Urinary bladder (tissue), 4 donors: ENCODE measurements at places on chromosomes 1 and 21. TPM values are rescaled to one million over a fixed set of nuclear protein-coding genes. Genes with fewer than 3 reads are reported as not detected.

Gene LRRC39
- 13.8 TPM for total RNA-seq

DNA sequence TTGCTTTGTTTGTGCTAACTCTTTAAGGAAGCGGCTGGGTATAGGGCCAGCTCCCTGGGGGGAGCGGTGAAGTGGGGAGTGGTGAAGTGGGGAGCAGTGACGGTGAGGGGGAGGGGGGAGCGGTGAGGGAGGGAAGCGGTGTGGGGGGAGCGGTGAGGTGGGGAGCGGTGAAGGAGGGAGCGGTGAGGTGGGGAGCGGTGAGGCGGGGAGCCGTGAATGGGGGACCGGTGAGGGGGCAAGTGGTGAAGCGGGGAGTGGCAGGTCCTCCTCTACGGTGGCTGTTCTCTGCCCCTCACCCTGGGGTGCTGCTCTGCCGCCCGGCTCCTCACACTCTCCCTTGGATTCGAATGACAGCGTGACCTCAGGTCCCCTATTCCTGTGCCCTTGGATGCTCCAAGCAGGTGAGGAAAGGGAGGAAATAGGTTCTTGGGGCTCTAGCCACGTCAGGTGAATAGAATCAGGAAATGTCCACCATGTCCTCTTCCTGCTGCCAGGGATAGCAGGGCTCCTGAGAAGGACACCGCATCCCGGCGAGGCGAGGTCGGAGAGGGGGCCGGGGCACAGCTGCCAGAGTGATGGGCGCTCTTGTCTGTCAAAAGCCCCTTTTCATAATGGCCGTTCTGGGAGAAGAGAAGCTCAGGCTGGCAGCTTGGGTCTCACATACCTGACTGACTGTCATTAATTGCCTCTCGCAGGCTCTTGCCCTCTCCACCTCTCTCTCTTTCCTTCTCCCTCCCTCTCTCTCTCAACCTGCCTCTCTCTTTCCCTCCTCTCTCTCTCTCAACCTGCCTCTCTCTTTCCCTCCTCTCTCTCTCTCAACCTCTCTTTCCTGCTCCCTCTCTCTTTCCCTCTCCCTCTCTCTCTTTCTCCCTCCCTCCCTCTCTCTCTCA lies 134.2 kb downstream of the PGBD5 start:
- DNase-seq: no peak

DNA sequence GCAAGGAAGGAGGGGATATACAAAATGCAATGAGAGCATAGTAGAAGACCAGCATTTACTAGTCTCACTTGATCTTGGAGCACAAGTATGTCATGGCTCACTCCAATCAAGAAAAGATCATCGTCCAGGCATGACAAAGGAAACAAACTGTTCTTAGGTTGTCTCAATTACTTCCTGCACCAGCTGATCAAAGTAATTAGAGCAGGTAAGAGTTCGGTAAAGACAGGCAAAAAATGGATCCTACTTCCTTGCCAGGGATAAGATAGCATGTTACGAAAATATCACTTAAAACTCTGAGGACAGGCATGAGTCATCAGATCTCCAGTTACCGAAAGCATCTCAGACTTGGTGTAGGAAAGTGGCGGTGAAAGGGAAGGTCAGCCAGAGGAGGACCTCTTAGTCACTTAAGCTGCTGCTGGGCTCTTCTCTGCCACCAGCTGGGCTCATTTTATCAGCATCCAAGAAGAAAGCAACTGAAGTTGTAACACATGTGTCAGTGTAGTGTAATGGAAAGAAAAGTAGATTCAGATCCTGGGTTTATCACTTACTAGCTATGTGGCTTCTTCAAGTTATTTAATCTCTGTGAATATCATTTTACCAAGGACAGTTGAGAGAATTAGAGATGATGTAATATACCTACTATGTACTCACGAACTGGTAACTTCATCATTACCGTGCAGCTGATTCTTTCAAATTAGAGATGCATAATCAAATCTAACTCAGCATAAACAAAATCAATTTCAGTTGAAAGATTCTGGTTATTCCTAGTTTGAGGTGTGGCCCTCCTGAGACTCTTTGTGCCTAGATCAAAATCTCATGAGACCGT lies 46.8 kb downstream of the XCL1 start:
- no peak for DNase-seq

Gene RSPO1
- total RNA-seq: 0.21 TPM

DNA sequence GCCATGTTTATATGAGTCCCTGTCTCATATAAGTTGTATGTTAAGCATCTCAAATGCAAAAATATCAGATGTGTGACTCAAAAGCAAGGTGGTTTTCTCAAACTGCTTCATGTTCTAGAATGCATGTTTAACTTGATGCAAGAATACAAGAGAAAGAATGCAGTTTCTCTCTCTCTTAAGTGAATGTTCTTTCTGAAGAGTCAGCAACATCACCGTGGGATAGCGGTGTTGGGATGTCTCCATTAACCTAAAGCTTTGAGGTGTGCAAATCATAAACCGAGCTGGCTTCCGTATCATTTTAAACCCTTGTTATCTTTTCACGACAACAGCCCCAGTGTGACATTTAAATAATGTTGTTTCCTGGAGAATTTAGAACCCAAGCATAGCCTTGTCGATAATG lies 48.4 kb upstream of the TARBP1 start:
- DNase-seq: no peak

- DNase-seq: no peak
These were observed 124.9 kb upstream of the IFFO2 start for GRCh38 chr1:19081218-19081893.
